Activated gamma-delta T cell (primary cell): ENCODE measurements at places on chromosomes 7 and 10.

- DNase-seq, result peak; percentile 21
Observed at GRCh38 chr7:99141841-99142726, 1.8 kb downstream of the SMURF1 start.

DNA sequence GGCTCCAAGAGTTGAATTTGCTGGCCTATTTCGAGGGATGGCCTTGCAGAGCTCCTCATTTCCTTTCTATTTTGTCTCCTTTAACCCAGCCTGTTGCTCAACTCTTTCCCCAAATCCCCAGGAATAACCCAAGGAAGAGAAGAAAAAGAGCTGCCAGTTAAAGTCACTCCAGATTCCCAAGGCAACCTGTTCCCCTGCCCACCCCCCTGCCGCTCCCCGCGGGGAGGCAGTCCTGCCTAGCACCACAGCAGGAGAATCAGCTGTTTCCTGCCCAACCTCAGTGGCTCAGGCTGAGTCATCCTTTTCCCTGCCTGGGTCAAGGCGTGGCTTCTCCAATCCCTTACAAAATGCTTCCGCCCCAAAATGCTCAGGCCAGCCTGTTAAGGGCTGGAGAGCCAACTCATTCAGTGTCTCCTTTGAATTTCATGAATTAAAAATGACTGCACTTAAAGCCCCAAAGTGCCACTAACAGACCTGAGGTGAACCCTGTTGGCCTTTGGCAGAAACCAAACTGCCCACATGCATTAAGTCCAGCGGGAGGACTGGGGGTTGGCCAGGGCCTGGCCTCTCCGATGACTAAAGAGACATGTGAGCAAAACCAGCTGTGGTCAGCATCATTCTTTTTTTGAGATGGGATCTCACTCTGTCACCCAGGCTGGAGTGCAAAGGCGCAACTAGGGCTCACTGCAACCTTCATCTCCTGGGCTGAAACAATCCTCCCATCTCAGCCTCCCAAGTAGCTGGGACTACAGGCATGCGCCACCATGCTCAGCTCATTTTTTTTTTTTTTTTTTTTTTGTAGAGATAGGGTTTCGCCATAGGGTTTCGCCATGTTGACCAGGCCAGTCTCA, 83.2 kb upstream of the KIF5B start:
- DNase-seq, result no peak

GRCh38 chr10:54198051-54198450, 603.0 kb downstream of the PCDH15 start:
- no peak for DNase-seq

- DNase-seq, result no peak
Observed at GRCh38 chr7:76191783-76192240, 9.9 kb upstream of the SRRM3 start.

DNA sequence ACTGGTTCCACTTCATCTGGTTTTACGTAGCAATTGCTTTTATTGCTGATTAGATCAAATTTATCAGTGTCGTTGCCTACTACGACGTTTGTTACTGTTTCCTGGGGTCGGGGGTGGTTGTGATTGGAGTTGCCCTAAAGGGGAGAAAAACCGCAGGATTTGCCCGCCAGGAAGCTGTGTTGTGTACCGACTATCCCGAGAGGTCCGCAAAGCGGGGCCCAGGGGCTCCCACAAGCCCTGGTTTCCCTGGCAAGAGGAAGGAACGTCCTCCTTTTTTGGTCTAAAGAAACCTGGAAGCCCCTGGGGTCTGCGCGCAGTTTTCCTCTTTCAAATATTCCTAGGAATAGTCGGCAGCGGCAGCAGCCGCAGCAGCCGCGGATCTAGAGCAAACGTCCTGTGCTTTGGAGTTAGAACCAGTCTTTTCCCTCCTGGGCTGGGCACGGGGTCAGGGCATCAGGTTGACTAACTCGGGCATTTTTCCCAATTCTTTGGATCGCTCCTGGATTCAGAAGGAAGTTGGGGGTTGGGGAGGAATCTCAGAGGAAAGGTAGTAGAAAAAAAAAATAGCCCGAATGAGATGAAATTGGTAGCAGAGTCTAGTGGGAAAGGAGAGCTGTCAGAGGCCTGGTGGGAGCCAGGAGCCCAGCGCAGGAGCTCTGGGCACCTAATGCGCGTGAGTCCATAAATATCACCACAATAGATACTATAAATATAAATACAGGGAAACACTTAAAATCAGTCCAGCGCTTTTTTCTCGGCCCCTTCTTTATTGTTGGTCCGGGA, 4.6 kb downstream of the VAX1 start:
- no peak for DNase-seq

DNA sequence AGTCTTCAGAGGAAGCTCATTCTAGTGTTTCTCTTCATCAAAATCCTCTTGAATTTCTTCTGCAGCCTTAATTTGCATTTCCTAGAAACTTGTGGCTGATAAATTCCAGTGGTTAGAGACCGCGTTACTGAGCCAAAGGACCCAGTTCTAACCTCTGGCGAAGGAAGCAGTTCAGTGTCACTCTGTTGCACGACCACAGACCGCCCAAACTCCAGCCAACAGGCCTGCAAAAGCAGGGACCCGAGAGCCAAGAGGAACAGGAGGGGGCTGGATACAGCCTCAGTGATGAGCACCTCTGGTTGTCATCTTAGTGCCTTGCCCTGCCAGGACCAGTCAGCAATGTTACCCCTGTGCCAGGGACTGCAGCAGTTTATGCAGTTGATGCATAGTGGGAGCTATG, 70.0 kb downstream of the AFAP1L2 start:
- no peak for DNase-seq

DNA sequence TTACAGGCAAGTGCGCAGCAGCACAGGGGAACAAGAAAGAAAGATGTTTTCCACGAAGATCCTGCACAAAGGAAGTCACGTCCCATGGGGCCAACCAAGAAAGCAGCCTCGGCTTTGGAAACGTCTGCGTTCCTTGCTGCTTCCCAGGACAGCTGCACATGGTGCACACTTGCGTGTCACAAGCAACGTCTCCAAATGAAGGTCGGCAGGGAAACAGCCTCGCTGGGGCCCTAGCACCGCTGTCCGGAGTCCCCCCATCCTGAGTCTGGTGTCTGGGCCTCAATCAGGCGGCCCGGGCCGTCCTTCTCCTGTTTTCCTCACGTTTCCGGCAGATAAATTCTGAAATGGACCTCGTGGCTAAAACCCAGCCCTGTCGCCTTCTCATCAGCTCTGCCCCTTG, 206.2 kb downstream of the DIP2C start:
- no peak for DNase-seq

DNA sequence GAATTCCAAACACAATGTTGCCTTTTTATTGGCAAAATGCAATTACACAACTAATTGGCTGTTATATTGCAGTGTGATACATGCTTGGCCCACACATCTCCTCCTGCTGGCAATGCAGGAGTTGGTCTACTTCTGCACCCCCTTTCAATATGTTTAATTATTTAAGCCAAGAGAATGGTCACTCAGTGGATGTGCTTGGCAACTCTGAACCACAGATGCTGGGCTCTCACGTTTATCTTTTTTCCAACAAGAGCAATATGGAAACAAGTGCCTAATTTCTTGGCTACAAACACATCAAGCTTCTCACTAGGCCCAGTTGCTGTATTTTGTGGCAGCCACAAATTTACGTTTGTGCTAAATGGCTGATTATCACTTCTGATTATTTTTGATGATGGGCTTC, 1149.2 kb upstream of the CELF2 start:
- DNase-seq, result no peak

DNA sequence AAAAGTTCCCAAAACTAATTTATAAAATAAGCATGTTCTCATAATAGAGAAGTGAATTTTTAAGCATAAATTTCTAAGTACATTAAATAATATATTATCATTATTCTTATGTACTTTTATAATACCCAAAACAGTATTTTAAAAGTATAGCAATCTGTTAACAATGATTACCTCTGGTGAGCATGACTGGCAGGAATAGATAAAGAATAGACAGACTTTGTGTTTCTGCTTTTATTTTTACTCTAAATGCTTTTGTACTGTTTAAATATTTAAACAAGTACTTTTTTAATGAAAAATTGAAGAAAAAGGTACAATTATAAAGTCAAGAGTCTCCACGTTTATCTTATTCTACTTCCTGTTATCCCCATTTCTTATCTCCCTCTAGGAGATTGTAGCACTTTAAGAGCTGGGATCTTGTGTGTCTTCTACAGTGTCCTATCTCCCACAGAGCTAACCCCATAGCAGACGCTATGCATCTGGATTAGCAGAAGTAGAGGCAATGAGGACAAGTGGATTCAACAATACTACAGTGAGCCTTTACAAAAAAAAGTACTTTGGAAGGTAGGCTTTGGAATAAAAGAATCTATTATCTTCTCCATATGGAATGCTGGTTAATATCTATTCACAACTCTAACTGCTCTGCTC, 42.9 kb downstream of the IDE start:
- DNase-seq, result no peak

- no peak for DNase-seq
Observed at GRCh38 chr7:155224116-155224811, 73.4 kb upstream of the INSIG1 start.

DNA sequence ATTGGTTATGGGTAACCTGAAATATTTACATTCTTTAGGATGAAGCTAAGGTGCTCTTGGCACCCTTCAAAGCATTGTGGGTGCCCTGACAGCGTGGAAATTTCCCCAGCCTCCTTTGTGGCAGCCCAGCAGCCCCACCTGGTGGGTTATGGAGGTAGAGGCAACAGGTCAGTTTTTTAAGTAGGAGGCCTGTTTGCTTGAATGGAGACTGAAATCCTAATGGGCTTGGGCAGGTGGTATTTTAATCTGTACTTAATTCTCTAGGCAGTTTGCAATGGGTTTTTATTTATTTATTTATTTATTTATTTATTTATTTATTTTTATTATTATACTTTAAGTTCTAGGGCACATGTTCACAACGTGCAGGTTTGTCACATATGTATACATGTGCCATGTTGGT, 139.4 kb downstream of the EPC1 start:
- DNase-seq, result no peak

DNA sequence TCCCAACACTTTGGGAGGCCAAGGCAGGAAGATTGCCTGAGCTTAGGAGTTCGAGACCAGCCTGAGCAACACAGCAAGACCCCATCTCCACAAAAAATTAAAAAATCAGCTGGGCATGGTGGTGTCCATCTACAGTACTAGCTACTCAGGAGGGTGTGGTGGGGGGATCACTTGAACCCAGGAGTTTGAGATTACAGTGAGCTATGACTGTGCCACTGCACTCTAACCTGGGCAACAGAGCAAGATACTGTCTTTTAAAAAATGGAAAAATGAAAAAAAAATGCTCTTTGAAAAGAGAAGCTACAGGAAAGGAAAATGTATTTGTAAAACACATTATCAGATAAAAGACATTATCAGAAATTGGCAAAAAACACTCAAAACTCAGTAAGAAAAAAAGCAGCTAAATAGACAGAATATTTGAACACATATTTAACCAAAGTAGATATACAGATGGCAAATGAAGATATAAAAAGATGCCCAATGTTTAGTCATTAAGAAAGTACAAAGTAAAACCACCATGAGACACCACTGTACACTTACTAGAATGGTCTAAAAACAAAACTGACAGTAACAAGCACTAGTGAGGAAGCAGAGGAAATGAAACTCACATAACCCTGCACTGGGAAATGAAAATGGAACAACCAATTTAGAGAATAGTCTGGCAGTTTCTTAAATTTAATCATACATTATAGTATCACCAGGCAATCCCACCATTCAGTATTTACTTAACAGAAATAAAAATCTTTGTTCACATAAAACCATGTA, 40.5 kb downstream of the NRBF2 start:
- DNase-seq, result no peak

- no peak for DNase-seq
Observed at GRCh38 chr10:62116896-62117295, 151.7 kb downstream of the RTKN2 start.

DNA sequence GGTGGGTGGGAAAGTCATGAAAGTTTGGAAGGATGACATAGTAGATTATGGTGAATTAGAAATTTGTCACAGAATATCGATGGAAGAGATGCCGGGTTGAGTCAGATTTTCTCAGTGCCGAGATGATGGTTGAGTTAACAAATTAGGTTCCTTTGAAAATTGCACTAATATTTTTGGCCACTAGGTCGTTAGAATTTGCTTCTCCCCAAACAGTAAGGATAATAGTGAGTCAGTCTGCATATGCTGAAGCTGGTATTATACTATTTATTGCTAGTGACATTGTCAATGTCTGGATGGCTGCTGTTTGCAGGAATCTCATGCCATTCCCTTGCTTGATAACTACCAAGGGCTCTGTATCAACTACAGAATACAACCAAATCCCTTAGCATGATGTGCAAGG, 37.7 kb upstream of the MINDY3 start:
- no peak for DNase-seq

GRCh38 chr7:151460474-151460855, 20.5 kb upstream of the CRYGN start:
- no peak for DNase-seq

DNA sequence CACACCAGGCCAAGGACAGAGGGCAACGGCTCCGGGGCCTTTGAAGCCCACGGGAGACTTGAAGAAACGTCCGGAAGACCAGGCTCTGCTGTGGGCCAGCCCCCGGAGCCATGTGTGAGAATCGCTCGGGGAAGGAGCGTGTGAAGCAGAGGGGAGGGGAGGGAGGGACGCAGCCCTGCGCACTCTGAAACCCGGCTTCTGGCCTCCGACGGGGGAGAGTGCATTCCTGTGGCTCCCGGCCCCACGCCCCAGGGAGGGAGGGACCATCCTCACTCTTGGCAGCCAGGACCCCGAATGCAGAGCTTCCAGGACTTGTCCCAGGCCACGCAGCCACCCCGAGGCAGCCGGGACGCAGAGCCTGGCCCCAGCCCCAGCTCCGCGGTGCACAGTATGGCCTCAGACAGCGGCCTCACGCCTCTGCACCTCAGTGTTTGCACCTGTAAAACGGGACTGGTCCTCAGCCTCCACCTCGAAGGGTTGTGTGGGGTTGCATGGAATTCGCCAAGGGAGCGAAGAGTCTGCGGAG, 67.4 kb downstream of the PDGFA start:
- DNase-seq, result no peak

DNA sequence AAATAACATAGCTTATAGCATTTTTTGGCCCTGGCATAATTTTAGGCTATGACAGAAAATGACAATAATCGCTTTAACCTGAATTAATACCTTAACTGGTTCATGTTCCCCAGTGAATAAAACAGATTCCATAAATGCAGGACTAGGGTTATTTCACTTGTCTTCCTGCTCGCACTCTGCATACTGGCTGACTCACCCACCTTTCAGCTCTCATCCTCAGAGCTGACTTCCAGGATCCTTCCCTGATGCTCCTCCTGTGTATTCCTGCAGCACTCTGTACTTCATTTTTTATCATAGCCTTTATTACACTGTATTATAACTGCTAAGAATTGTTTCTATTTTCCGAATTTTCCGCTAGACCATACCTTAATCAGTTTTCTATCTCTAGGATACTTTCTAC, 123.7 kb downstream of the AVL9 start:
- DNase-seq, result no peak

GRCh38 chr7:28530175-28530802, 118.0 kb downstream of the CREB5 start:
- no peak for DNase-seq

DNA sequence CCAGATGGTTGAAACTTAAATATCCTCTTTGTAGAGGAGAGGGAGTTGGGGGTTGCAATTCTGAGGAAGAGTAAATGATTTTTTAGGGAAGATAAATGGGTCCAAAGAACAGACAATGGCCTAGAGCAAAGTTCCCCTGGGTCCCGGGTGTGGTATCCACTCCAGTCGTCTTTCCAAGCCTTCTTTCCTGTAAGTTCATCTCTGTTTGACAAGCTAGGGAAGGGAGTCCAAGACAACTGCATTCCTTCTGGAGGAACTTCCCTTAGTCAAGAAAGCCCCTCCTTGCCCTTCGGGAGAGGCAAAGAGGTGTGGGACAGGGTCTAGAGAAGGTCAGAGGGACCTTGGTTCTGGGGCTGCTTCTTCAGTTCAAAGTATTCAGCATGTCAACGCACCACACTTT, 33.4 kb downstream of the C10orf71 start:
- no peak for DNase-seq

- no peak for DNase-seq
Observed at GRCh38 chr7:150324373-150324961, 1.1 kb upstream of the ACTR3C start.
